Pancreas (tissue), 10 donors: ENCODE measurements at places on chromosomes 4 and X.

DNA sequence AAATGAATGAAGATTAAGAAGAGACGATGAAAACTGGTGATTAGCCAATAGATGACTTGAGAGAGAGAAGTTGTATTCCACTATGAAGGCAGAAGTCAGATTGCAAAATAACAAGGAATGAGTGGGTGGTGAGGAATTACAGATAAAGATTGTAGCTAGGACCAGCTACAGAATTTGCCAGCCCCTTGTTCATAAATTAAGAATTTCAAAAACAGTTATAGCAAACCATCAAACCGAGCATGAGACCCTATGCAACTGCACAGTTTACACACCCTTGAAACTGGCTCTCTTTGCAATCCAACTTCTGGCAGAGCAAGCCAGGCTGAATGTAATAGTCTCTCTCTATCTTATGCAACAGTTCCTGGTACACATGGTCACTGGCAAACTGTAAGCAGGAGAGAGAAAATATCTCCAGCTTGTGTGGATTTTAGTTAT lies 35.2 kb downstream of the STAP1 start:
- no peak for DNase-seq

GRCh38 chrX:15854080-15854655 lies 445 bp downstream of the AP1S2 start:
- peak; percentile 79 for DNase-seq

GRCh38 chrX:118507766-118508165 lies 12.2 kb downstream of the DOCK11 start:
- DNase-seq = no peak

DNA sequence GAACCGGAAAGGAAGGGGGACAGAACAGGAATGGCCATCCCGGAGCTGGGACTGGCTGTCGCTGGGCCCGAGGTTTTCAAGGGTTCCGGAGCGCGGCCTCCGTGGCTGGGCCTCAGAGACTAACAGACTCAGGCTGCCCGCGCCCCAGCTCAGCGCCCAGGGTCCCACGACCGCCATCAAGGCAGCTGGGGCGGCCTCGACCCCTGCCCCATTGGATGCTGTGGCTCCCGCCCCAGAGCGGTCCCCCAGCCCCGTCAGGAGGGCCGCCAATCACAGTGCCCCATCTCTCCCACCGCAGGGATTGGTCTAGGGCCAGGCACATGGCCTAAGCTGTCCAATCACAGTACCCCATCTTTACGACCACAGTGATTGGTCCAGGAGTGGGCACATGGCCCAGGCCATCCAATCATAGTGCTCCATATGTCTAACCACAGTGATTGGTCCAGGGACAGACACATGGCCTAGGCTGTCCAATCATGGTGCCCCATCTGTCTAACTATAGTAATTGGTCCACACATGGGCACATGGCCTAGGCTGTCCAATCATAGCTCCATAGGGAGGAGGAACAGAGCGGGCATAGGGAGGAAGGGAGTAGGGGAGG lies 105.3 kb upstream of the NKX1-1 start:
- peak; percentile 49 for DNase-seq

DNA sequence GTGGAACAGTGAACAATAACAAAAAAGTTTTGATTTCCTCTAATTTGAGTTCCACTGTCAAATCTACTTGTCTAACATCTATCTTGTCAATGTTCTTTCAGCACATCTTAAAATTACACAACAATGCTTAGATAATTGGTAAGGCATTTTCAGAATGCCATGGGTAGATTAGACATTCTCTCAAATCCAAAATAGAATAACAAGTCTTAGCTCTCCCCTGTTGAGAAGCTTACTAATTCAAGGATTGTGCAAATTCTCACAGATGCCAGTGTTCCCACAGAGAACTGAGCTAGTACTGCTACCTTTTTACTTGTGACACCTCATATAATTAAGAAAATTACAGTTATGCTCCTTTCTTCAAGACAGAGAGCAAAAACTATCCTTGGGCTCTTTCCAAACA lies 2442.0 kb downstream of the PCDH7 start:
- DNase-seq = no peak

DNA sequence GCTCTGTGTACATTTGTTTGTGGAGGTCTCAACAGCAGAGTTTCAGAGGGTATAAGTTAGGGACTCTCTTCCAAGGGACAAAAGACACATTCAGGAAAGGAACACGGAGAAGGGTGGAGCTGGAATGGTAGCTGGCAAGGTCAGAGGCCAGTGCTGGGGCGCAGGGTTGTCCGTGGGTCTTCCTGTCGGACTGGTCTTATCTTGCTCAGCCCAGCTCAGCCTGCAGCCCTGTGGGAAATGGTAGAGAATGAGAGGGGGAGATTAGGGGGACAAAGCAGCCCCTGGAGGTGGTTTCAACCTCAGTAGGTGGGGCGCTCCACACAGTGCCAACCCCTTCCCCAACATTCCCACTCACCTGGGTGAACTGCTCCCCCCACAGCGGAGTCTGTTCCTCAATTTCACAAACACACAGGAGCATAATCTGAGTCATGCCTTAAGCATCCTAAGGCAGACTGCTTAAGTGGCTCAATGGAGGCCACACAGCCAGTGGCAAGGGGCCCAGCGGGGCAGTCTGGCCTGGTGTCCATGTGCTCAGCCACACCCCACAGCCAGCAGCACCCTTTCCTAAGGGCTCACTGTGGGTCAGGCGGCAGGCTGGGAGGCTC lies 6.9 kb upstream of the HDAC6 start:
- DNase-seq = no peak

GRCh38 chr4:73653695-73654106 lies 33.5 kb upstream of the RASSF6 start:
- DNase-seq = peak; percentile 81

- DNase-seq = no peak
These were observed 212.9 kb downstream of the LDB2 start for GRCh38 chr4:16685536-16685935.

- no peak for DNase-seq
These were observed 27.7 kb downstream of the CHST7 start for GRCh38 chrX:46601283-46601682.

- DNase-seq = no peak
These were observed 239.0 kb upstream of the DIAPH2 start for GRCh38 chrX:96445531-96446065.

- no peak for DNase-seq
These were observed 396.4 kb upstream of the TRAM1L1 start for GRCh38 chr4:117481742-117482141.

DNA sequence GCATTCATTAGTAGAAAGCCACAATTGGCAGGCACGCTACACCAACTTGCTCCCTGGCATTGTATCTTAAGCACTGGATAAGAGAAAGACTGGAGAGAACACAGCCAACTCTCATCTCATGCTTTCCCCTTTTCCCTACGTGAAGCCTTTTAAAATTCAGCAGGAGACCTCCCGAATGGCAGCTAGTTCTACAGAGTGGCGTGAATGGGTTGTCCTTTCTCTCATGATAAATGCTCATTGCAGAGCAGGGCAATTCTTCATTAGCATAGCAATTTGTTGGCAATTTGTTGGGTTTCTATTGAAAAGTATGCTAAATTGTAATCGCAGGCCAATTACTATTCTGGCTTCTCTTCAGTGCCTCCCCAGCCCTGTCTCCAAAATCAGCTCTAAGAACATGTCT lies 48.0 kb downstream of the SEPTIN11 start:
- no peak for DNase-seq

DNA sequence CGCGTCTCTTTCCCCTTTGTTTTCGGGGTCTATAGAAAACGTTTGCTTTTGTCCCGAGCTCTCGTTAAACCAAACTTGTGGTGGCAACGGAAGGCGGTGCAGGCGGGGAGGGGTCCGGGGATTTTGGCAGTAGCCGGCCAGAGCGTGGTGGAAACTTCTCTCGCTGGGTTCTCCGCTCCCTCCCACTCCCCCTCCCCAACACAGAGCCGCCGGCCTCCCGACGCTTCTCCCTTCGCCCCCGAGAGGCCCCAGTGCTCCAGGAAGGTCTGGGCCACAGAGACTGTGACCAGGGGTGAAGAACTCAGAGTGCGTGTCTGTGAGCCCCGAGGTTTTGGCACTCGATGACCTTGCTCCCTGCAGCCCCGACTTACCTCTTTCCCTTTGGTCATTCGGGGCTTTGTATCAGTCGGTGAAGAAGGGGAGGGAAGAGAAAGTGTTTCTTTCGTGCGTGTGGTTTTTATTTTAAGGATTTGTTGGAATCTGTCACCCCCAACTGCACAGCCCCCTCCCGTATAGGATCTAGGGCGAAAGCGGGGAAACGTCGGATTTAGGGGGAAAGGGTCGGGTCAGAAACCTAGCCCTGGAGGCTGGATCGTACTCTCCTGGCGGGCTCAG lies 9.0 kb upstream of the BCOR start:
- DNase-seq = peak; percentile 63

DNA sequence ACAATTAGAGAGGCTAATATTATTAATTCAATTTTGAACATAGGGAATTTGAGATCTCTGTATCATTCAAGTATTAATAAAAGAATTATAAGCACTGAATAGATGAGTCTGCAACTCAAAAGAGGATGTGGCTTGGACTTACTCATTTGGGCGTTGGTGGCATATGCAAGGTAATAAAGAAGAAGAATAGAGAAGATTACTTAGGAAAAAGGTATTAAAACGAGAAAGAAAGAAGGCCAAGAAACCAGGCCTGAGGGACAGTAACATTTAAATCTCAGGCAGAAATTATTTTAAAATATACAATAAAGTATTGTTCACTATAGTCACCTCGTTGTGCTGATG lies 383.0 kb upstream of the INTU start:
- no peak for DNase-seq

DNA sequence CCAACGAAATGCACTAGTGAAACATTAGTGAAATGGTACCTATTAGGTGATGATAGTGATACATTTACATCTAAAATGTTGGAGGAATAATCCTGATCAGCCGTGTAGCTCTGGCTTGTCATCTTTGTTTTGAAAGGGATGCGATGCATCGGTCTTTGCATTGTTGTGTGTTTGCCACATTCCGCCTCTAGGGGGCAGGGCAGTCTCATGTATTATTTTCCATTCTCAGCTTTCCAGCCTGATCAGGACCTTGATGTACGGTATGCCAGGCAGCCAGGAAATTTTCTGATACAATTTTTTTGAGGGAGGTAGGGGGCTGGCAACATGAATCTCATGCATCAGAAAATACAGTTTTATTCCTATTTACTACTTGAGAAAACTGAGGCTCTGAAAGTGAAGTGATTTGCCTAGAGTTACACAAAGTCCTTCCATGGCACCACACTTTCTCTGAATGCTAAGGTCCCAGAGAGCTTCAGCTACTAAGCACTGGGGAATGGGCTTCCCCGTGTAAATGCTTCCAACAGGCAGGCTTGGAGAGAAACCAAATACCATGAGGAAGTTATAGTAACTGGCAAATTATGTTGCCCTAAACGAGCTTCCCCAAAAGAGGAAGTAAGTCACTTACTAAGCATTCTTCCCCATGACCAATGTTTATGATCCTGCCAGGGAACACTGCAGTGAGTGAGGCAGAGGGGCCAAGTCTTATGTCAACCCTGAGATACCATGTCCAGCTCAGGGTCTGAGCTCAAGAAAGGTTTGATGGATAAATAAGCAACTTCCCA lies 31.8 kb upstream of the IQSEC2 start:
- DNase-seq = peak; percentile 86

- DNase-seq = no peak
These were observed 327.4 kb downstream of the KCTD8 start for GRCh38 chr4:44121210-44121609.

DNA sequence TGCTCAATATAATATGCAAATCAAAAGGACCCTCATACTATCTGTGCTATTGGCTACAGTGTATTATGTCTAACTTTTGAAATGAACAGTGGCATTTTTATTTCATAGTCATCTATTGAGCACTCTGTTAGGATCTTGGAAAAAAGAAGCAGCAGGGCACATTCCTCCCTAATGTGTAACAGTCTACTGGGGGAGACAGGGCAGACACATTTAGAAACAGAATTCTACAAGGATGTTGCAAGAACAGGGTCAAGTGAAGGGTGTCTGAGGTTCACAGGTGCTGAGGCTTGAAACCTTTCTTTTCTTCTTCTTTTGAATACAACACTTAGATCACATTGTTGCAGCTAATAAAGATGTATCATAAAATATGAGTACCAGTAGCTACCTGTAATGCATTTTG lies 129.7 kb upstream of the SLC4A4 start:
- no peak for DNase-seq

DNA sequence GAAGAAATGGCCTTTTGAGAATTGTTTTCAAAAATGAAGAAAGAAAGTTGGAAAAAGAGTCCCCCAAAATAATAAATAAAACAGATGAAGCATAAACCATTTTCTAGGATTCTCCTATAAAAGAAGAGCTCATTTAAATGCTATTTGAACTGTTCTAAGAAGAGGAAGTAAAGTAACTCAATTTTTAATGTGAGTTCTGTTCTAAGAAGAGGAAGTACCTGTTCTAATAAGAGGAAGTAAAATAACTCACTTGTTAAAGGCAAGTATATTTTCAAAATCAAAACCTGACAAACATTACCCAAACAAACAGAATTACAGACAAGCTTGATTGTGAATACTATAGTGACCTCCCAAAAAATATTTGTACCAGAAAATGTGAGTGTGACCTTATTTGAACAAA lies 1326.3 kb downstream of the C4orf33 start:
- no peak for DNase-seq

DNA sequence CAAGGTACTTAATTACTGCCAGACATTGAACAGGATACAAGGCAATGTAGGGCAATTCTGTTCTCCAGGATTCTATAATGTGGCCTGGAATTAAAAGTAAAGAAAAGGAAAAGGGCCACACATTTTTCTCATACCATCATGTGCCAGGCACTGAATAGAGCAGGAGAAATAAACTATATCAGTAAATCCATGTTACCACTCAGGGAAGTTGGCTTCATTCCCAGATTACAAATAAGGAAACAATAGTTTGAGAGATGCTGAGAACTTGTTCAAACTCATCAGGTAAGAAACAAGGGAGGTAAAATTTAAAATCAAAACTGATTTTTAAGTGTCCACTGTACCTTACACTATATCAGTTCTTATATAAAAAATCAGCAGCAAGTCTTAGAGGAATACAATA lies 645.0 kb upstream of the ATOH1 start:
- no peak for DNase-seq

DNA sequence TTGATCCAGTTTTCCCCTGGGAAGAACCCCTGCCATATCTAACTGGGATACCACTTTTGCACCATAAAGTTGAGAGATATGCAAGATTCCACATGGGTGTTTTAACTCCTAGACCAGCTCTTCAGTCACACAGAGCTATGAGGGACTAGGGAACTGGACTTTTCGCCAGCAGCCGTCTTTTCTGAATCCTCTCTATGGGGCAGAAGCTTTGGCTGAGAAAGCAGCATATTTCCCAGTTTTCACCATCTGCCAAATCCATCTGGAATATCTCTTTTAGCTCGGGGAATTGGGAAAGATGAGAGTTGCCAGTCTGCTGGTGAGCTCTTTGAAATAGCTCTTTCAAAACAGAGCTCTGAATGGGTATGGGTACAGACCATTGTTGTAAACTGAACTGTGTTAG lies 20.9 kb downstream of the APOOL start:
- no peak for DNase-seq

- DNase-seq = peak; percentile 19
These were observed 108.8 kb upstream of the CENPE start for GRCh38 chr4:103306870-103307375.

GRCh38 chrX:117973110-117973807 lies 143.4 kb downstream of the KLHL13 start:
- no peak for DNase-seq

- no peak for DNase-seq
These were observed 337.3 kb upstream of the DIPK2B start for GRCh38 chrX:45537936-45538335.

- DNase-seq = peak; percentile 26
These were observed 36.0 kb downstream of the CXCL8 start for GRCh38 chr4:73776321-73776729.

GRCh38 chrX:128458888-128459287 lies 406.7 kb upstream of the ACTRT1 start:
- no peak for DNase-seq

GRCh38 chr4:39976945-39977488 lies 694 bp downstream of the PDS5A start:
- no peak for DNase-seq
